Breast epithelium (tissue), 4 donors: ENCODE measurements at places on chromosomes 13 and 19. TPM values are rescaled to one million over a fixed set of nuclear protein-coding genes. Genes with fewer than 3 reads are reported as not detected.

- no peak for DNase-seq
Observed at GRCh38 chr19:2485428-2485827, 9.5 kb downstream of the GADD45B start.

DNA sequence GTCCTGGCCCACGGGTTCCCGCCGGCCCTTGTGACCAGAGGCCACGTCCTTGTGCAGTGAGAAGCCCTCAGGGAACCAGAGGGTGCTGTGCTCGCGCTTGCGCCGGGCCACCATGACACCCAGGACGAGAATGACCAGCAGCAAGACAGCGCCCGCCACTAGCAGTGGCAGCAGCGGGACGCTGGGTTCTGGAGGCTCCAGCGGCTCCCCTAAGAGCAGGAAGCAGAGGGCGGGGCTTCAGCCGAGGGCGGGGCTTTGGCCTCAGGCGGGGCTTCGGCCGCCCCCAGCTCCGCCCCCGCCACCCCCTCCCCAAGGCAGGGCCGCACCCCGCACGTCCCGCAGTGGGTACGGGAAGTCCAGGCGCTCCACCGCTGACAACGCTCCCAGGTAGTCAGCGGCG is 30.4 kb downstream of the NOTCH3 start:
- no peak for DNase-seq

- DNase-seq, result no peak
Observed at GRCh38 chr19:15091918-15092753, 10.1 kb downstream of the OR1I1 start.

GRCh38 chr13:94966422-94966955 is 254.1 kb upstream of the SOX21 start:
- DNase-seq, result no peak

GRCh38 chr19:42568006-42568405 is 26.7 kb downstream of the CEACAM8 start:
- DNase-seq, result no peak

- no peak for DNase-seq
Observed at GRCh38 chr19:39246951-39247669, 1.5 kb downstream of the IFNL4 start.

- DNase-seq, result no peak
Observed at GRCh38 chr13:49466292-49466838, 22.3 kb downstream of the SETDB2 start.

DNA sequence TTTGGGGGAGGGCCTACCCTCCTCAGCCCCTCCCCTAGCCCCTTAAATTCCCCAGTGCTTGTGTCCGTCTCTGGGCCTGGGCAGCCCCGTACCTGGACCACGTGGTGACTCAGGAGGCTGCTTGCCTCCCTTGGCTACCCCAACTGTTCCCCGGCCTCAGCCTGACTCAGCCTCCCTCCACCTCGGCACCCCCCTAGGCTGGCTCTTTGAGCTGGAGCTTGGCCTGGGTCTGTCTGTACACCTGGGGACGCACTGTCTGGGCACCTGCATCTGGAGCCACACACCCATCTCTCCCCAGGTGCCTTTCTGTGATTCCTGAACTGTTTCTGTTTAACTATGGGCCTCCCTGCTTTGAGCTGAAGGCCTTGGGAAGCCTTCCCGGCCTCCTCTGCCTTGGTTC is 1.8 kb upstream of the KLK14 start:
- no peak for DNase-seq

GRCh38 chr19:2345076-2345475 is 15.0 kb upstream of the TMPRSS9 start:
- DNase-seq, result no peak

GRCh38 chr13:101686003-101686402 is 233.5 kb downstream of the ITGBL1 start:
- no peak for DNase-seq

- no peak for DNase-seq
Observed at GRCh38 chr19:13100031-13100588, 2.5 kb downstream of the LYL1 start.

GRCh38 chr13:23705583-23705982 is 135.4 kb downstream of the TNFRSF19 start:
- DNase-seq, result no peak

DNA sequence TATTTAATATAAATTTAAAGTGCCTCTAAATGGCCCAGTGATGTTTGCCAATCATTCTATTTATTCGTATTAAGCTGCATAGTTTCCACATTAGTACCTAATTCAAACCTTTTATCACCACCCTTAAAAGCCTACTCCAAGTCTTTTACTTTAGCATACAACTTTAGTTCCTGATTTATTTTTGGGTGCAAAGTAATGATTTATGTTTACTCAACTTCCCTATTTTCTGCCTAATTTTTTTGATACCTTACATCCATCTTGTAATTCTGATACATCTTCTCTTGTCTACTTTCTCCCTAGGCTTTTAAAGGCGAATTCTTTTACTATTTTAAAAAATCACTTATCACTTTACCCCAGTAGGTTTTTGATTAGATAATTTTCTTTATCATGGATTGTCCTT is 2651.1 kb upstream of the PCDH20 start:
- DNase-seq, result no peak

- no peak for DNase-seq
Observed at GRCh38 chr13:102195566-102196462, 206.0 kb downstream of the FGF14 start.

DNA sequence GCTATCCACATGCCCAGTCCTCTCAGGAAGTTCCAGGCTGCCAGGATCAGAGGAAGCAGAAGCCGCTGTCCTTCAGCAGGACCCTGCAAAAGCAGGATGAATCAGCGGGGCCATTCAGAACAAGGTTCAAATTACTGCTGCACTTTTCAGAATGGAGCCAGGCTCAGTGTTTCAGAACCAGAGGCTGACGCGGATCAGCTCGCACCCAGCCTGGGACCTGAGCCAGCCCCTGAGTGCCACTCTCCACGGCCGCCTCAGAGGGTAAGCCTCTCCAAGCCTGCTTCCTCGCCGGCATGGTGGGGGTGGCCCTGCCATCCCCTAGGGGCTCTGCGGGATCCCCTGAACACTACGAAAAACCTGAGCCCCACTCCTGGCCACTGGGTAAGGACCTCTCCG is 24.7 kb downstream of the RASA3 start:
- no peak for DNase-seq

DNA sequence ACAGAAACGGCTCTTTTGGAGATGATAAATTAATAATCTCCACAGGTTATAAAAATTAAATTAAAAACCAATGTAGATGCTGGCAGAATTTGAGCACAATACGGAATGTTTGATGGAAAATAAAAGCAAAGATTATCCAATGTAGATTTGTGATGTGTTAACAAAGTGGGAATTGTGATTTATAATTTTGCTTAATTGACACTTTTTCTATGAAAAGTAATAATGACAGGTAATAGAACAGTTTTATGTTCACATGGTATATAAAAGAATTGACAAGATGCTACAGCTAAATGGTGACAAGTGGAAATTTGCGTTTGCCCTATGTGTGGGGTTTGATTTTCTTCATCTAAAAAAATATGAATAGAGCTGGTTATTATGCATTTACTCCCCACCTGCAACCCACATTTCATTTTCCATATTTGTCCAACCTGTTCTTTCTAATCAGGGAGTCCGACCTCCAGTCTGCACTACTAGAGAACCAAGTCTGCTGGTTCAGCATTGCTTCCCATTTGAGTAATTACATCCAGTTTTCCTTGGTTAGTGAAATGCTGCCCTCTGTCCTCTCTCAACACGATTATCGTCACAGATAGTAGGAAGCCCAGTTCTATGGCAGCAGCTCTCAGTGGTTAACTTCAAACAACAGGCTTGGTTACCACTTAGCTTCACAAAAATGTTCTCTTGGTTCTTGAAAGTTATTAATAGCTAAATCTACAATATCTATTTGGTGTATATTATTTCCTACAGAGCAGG is 61.4 kb upstream of the SLITRK1 start:
- DNase-seq, result no peak

DNA sequence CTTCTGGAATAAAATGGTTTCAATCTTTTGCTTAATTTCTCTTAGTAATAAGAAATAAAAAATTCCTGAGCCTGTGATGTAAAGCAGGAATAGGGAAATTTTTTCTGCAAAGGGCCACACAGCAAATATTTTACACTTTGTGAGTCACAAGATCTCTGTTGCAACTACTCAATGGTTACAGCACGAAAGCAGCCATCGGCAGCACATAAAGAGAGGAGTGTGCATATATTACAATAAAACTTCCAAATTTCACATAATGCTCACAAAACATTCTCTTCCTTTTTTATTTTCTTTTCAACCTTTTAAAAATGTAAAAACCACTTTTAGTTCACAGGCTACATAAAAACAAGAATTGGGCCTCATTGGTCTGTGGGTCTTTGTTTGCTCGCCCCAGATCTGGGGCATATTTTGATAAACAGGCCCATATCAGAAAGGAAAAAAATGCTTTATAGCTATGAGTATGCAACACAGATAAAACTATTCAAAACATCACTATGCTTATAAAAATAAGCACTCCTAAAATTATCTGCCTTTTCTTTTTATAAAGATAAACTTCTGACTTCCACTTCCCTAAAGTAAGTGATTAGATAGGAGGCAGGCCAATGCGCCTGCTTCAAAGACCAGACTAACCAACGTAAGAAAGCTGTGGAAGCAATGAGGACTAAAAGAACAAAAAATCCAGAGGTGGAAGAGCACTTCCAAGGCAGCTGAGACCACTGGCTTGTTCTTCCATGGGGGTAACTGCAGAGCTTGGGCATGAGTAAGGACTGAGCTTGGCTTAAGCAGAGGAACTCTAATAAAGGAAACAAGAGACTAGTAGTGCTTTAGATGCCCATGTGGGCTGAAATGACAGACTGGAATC is 26.5 kb downstream of the MYCBP2 start:
- DNase-seq, result no peak

DNA sequence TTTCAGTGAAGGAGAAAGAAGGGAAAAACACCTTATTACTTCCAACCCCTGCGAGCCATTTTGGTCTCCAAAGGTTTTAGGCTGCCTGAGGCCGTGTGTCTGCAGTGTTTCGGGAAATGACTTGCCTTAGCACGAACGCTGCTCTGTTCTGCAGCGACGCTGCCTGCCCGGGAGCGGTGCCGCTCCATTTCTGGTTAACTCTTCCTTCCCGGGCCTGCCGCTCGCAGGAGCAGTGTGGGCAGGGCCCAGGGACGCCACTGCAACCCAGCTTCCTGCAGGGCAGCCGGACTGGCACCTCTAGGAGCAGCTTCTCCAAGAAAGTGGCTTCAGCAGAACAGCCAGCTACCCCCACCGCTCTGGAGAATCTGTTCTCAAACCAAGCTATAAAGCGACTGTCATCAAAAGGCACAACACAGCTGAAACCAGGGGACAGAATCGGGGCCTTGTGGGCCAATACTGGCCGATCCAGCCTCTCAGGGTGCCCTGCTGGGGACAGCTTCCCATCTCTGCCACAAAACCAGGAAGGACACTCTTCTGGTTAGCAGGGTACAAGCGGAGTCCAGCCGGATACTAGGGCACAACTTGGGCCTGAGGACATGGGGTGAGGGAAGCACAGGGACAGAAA is 72.2 kb downstream of the KCTD15 start:
- DNase-seq, result peak; percentile 56

DNA sequence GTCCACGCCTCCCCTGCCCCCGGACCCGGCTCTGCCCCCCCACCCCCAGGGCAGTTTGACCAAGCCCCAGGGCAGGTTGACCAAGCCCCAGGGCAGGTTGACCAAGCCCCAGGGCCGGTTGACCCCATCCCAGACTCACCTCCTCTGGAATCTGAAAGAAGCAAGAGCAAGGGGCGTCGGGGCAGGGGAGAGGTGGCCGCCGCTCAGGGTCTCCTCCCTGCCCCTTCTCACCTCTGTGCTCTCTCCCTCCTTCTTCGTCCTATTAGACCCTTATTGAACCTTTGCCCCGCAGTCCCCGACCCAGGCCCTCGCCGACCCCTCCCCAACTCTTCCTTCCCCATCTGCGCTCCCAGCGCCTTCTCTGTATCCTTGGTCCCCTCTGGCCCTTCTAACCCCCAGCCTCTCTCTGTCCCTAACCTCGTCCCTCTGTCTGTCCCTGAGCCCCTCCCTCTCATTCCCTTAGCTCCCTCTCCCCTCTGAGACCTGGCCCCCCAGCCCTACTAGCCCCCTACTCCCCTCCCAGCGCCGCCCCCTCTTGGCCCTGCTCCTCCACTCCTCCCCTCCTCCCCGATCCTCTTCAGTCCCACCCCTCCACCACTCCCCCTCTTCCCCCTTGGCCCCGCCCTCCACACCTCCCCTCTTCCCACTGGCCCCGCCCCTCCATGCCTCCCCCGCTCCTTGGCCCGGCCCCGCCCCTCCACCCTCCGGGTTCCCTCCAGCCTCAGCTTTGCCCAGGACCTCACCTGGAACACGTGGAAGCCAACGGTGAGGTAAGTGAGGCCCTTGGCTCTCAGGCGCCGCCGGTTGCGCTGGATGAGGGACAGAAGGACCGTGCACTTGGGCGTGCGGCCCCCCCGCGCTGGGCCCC is 7.6 kb downstream of the CAPN12 start:
- DNase-seq, result peak; percentile 75

DNA sequence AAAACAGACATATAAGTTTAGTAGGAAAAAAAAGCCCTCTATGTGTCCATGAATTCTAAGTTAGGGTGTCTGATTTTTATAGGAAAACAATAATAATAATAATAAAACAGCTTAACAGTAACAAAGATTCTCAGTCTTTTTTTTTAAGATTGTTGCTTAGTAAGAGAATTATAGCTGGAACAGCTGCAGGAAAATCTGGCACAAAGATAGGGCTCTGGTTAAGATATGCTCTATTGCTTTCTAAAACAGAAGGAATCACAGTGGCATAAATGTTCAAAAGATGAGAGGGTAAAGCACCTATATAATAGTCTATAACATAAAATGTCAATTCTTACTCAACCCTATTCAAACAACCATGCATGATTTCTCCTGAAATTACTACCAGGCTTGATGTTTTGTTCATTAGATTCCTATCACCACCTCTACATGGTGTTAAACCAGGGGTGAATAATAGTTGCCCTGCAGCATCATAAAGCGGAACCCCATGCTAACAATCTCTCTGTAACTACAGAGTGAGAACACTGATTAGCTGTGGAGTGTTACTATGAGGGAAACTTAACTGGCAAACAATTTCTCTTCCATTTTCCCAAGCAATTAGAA is 541.4 kb upstream of the MIR17HG start:
- DNase-seq, result no peak

- no peak for DNase-seq
Observed at GRCh38 chr13:50153401-50153800, 138.2 kb downstream of the KCNRG start.

DNA sequence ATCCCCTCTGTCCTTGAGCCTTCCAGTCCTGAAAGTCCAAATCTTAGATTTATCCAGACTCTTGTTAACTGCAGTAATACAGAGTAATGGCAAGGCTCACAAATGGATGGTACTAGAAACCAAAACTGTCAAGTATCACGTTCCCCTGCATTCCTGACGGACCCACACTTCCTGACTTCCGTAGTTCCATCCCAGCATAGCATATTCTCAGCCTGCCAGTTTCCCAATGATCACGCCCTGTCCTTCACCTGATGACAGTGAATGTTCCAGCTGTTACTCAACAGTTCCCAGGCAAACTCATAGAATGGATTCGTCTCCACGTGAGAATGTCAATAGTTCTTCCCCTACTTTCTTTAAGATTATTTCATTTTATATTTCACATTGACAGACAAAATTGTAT is 33.6 kb downstream of the SLC7A1 start:
- DNase-seq, result no peak

- no peak for DNase-seq
Observed at GRCh38 chr13:57925250-57925649, 293.7 kb downstream of the PCDH17 start.

CGB8 gene
- total RNA-seq, result not detected

NPAS1 gene
- total RNA-seq, result not detected

PDCD5 gene
- total RNA-seq, result 82.8 TPM

LYL1 gene
- total RNA-seq, result 21.0 TPM

OR7C1 gene
- 0.98 TPM for total RNA-seq

CEP89 gene
- 17.4 TPM for total RNA-seq

MBD3L3 gene
- not detected for total RNA-seq

PRR19 gene
- total RNA-seq, result 2.6 TPM

NLRP4 gene
- total RNA-seq, result not detected

SHISA2 gene
- 2.6 TPM for total RNA-seq

B3GNT8 gene
- total RNA-seq, result 3.0 TPM
